Mucosa of descending colon (tissue), 3 donors: ENCODE measurements at places on chromosomes 4 and X. TPM values are rescaled to one million over a fixed set of nuclear protein-coding genes. Genes with fewer than 3 reads are reported as not detected.

GRCh38 chrX:65607070-65607742, 60.2 kb upstream of the MSN start:
- no peak for DNase-seq

DNA sequence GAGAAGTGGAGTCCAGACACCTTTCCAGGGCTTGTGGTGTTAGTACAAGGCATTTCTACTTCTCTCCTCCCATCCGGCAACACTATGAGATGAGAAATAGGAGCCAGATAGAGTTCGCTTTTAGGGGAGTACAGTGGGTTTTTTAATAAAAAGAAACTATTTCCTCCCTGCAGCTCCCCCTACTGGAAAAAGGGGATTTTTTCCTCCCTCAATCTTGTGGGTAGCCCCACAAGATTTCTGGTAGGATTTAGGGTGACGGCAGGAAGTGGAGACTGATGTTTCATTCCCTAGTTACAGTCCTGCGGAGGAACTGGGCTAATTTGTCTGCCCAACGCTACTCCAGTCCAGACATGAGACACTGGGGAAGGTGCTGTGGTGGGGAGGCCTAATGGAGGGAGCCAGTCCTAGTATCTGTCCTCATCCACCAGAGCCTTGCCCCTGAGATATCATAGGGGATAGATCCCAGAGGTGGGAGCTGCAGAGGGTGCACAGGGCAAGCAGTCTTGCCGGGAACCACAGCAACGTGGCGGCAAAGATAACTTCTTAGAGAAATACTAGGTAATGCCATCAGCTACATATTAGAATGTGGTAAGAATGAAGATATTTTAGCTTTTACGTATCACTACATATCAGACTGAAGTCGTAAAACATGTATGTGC, 45.5 kb upstream of the PRKG2 start:
- DNase-seq, result no peak

- no peak for DNase-seq
Observed at GRCh38 chr4:100797791-100798190, 280.0 kb upstream of the EMCN start.

- DNase-seq, result no peak
Observed at GRCh38 chrX:44569122-44569521, 26.5 kb upstream of the FUNDC1 start.

GRCh38 chr4:94208266-94208665, 601 bp downstream of the SMARCAD1 start:
- no peak for DNase-seq

- DNase-seq, result no peak
Observed at GRCh38 chrX:48043056-48043455, 28.4 kb downstream of the ZNF630 start.

GRCh38 chrX:19887911-19888879, 795 bp upstream of the SH3KBP1 start:
- peak; percentile 51 for DNase-seq

AP1AR gene
- total RNA-seq, result 35.9 TPM

S100G gene
- total RNA-seq, result not detected

DAPP1 gene
- 4.6 TPM for total RNA-seq

DNA sequence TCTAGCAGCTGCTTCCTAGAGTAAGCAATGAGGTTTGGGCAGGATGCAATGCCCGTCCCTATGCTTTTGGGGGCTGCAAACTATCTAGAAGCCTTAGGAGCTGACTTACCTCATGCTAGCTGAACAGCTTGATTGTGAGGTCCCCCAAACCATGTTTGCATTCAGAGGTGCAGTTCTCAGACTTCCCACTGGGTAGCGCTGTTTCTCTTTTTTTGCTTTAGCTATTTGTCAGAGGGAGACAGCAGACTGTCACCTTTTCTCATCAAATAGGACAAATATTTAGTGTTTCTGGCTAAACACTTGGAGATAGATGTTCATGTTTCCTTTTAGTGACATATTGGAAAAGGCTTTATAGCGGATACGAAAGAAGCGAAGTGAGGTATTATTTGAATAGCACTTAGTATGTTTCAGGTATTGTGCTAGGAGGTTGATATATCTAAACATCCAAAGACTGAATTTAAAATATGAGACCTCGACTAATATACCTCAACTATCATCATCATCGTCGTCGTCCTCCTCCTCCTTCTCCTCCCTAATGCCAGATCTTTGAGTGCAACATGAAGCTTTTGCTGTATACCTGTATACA, 18.7 kb upstream of the TMEM192 start:
- DNase-seq, result no peak

DNA sequence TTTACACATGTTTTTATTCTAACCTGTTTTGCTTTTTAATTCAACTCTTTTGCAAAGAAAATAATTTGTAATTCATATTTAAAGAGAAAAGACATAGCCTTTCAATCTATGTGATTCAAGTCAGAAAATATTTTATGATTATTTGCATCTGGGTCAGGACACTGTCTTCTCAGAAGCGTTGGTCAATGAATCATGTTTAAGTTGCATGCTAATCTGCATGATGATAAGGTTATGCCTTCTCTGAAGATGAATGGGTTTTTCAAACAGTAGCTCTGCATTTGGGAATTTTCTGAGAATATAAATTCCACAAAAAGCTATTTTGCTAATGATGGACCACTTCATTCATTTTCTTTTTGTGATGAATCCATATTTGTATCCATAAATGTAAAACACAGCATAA, 282.5 kb downstream of the TMA16 start:
- no peak for DNase-seq
